DMS153 (cell line): ENCODE measurements at places on chromosomes 11 and 22.

GRCh38 chr11:117519590-117519989 is 191.9 kb downstream of the CEP164 start:
- no peak for DNase-seq

DNA sequence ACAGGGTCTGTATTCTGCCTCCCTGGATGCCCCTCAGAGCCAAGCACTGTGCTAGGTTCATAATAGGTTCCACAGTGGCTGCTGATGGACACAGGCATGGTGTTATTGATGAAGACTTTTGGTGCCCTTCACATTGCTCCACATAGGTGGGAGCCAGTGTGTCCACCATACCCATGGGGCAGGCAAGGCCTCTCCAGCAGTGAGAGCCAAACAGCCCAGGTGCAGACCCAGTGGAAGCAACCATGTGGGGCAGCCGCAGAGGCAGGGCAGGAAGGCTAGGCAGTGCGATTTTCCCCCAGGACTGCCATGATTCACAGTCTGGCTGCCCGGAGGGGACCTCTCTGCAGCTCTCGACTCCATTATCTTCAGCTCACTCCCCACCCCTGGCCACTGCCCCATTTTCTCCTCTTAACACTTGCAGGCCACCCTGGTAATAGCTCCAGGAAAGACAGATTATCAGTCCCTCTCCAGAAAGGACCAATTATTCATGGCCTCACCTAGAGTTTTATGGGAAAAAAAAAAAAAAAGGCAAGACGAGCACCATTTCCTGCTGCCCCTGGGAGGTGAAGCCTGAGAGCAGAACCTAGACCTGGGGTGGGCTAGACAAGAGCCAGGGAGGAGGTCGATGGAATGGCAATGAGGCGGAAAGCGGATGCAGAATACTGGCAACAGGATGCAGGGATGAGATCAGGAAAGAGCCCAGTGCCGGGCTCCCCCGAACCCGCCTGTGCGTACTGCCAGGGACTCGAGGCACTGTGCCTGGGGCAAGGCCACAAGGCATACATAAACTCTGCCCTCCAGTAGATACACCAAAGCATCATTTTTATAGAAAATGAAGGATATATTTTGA is 343.0 kb upstream of the NCAM1 start:
- no peak for DNase-seq

- no peak for DNase-seq
Observed at GRCh38 chr11:8252388-8252787, 11.3 kb downstream of the LMO1 start.

DNA sequence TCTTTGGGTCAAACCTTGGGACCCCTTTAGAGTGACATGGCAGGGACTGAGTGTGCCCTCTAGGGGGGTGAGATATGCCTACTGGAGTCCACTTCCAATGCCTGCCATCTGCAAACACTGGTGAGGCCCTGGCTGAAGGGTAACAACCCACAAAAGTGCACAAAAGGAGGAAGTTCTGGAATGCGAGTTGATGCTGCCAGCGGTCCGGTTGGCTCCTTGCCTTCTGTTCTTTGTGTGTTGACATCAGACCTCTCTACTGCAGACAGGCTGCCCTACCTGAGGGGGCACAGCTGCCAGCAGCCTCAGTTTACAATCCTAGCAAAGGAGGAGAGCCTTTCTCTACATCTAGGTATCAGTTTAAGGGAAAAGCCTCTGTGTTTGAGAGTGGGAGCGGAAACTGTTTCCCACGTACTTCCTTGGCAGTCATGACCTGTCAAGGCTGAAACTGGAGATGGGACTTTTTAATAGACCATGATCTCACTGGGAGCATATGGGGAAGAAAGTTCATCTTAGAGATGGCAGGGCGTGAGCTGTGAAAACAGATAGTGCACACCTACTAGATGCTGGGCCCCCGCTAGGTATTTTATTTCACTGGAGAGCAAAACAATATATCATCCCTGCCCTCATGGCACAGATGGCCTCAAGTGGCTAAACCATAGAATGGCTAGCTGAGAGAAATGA is 27.2 kb downstream of the BMAL1 start:
- no peak for DNase-seq

- DNase-seq = no peak
Observed at GRCh38 chr11:14318581-14318981, 40.4 kb downstream of the RRAS2 start.

DNA sequence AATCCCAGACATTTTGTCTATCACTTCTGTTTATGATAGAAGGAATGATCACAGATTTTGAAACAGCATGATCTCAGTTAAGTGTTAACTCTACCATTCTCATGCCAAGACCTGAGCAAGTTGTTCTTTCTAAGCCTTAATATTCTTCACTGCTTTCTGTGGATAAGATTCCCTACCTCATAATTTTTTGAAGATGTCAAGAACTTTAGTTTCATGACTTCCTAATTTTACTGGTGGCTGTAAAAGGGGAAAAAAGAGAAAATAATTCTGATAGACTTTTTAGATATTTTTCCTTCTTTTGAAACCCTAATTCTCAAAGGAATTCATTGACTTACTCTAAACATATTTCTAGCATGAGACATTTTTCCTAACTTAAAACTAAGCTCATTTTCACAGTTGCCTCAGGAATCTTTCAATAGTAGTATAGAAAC is 520.0 kb upstream of the LUZP2 start:
- no peak for DNase-seq

DNA sequence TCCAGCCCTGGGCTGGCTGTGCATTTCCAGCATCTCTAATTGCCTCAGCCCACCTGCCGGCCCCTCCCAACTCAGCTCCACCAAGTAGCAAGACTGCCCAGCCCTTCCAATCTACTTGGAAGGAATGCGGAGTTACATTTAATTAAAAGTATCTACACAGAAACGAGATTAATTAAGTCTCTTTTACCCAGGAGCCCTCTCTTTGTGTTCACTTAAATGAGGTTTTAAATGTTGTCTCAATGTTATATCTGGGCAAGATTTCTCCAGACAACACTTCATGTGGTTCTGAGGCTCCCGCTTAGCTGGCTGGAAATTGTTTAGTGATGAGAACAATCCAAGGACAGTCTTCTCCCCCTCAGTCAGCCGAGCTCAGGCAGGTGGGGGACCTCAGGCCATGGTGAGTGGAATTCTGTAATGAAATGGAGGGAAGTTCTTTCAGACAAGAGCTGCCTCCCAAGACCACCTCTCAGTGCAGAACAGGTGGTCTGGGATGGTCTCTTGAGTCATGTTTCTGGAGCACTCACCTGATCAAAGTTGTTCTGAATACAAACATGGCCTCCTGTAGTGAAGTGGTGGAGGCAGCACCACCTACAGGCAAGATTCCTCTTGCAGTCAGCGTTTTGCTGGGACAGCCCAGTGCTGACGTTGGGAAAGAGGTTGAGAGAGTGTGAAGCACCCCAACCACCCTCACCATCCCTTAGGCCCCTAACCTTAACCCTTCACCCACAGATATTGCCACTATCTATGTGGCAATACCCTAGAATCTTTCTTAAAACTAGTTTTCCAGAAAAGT is 371.6 kb downstream of the CADM1 start:
- DNase-seq = no peak

- DNase-seq = peak; percentile 21
Observed at GRCh38 chr11:91664521-91664920, 560.1 kb upstream of the FAT3 start.

- no peak for DNase-seq
Observed at GRCh38 chr11:10605941-10606381, 37.5 kb upstream of the LYVE1 start.

- no peak for DNase-seq
Observed at GRCh38 chr11:132937016-132937415, 595.3 kb downstream of the OPCML start.

GRCh38 chr11:2517386-2518064 is 72.7 kb downstream of the KCNQ1 start:
- no peak for DNase-seq

GRCh38 chr11:111207213-111207612 is 38.3 kb upstream of the POU2AF2 start:
- no peak for DNase-seq

DNA sequence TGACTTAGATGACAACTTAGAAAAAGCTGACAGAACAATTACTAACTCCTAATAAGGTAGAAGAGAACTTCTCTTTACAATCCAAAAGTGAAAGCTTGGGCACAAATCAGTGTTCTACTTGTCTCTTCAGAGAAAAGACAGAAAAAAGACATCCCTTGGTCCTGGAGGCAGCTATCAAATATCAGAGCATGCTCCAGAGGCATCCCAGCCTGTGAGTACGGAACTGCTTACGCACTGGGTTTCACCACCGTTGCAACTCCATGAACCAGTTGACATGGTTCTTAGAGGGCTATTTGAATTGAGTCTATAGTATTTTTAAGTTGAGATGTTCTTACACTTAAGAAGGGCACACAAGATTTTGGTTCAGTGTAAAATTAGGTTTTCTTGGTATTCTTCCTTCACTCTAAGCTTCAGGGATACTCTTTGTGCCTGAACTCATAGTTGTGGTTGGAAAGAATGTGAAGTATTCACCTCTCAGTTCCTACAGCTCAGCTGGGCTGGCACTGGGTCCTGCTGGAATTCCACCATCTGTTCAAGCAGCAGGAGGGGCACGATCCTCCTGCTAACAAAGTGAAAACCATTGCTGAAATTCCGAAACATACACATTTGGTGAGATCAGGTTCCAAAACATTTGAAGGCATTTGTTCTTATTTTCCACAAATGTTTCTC is 6.3 kb downstream of the AKIP1 start:
- no peak for DNase-seq
